ENCODE measurements at places on chromosomes 2 and 18.

DNA sequence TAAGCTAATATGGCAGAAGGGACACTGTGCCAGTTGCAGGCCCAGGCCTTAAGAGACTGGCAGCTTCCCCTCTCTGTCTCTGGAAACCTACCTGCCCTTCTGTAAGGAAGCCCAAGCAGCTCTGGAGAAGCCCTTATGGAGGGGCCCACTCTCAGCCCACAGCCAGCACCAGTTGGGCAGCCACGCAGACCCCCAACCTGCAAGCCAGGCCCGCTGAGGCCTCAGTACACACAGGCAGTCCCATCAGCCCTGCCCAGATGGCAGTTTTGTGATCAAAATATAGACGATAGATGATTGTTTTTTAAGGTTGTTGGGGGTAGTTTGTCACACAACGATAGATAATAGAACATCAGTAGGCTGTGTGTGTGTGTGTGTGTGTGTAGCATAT, 36.8 kb upstream of the ALPP start:
- no peak for DNase-seq

DNA sequence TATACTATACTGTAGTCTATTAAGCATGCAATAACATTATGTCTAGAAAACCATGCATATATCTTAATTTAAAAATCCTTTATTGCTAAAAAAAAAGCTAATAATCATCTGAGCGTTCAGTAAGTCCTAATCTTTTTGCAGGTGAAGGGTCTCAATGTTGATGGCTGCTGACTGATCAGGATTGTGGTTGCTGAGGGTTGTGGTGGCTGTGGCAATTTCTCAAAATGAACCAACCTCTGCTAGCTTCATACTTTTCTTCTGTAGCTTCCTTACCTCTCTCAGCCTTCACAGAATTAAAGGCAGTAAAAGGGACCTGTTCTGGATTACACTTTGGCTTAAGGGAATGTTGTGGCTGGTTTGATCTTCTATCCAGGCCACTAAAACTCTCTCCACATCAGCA, 235.8 kb downstream of the NBAS start:
- no peak for DNase-seq

DNA sequence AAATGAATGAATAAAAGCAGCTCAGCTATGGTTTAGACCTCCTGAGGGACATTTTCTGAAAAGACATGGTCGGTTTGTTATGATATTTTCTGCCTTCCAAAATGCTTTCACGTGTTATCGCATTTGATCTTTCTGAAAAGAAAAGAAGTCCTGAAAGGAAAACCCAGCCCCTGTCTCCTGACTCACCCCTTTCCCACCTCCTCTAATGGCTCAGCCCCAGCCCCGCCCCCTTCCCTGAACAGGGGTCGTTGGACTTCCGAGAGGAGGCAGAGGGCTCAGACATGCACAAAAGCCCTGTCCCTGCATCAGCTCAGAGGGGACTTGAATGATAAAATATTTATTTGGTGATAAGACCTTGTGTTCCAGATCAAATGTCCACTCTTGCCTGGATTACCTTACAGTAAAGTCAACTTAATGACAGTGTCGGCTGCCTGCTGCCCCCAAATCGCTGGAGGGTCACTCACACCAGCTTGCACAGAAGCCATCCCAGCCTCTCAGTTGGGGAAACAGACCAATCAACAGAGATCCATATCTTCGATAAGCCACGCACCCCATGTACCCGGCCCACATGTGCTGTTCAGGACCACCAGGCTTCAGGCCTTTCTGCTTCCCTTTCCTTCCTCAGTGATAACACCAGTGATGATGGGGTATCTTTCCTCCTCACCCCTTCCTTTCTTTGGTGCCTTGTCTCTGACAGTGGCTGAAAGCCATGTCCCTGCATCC, 69.6 kb downstream of the CLHC1 start:
- no peak for DNase-seq

DNA sequence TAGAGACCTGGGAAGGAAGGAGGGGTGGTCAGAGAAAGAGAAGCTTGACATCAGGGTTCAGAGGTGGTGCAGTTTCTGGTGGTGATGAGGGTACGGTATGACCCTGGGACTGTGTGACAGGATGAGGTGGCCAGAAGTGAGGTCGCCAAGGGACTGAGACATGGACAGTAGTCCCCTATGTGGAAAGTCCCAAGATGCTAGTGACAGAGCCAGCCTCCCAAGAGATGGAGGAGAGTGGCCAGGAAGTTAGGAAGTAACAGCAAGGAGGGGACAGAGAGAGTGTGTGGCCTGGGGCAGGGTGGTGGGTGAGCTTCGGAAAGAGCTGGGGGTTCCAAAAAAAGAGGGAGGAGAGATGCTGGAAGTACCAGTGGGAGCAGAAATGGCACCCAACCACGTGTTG, 66.0 kb downstream of the SMAD7 start:
- no peak for DNase-seq

- no peak for DNase-seq
Measured at GRCh38 chr2:145792745-145793144, 1272.8 kb upstream of the ZEB2 start.

DNA sequence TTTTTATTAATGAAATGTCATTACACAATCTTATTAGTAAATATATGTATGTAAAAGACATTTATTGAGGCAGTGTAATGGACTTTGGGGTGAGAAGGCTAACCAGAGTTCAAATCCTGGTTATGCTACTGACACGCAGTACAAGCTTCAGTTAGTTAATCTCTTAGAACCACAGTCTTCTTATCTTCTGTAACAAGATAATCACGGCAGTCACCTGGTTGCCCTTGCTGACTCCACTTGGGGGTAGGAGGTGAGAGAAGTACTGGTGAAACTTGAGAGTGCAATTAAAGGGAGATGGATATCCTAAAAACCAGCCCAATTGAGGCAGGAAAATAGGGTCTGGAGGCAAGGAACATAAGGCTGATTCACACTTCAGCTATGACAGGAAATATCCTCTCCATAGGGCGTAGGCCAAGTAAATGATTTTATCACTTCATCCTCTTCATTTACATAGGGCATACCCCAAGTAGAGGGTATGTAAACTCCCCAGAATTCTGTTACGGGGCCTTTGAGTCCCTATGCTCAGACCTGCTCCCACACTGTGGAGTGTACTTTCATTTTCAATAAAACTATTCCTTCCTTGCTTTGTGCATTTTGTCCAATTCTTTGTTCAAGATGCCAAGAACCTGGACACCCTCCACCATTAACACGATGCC, 21.3 kb downstream of the SKA1 start:
- DNase-seq, result no peak

DNA sequence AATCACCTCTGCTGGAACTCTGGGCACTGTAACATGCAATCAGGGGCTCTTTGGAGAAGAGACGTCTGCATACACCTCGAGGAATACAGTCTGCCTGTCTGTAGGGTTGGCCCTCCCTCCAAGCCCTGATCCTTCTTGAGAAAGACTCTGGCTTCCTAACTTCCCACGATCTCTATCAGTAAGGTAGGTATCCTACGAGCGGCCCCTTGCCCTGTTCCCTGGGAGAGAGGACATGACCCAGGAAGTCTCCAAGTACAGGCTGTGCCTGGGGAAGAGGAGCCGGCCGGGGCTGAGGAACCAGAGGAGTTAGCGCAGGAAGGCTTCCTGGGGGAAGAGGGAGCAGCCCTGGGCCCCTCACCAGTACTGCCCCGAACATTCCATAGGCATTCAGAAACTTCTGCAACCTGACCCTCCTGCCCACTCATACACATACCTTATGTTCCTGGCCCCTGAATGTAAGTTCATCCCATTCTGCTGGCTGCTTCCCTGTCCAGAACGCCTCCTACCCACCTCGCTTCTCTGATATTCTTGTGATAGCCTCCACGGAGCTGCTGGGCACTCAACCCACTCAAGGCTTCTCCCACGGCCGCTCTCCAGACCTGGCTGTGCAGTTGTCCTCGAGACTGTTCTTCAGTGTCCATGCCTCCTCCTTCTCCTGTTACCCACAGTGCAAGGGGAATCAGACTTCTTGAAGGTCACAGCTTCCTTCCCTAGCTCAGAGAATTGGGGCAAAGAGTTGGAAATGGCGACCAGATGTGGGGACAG, 116.1 kb downstream of the CYP26B1 start:
- DNase-seq, result no peak
